ENCODE measurements at places on chromosomes 2 and 18.

DNA sequence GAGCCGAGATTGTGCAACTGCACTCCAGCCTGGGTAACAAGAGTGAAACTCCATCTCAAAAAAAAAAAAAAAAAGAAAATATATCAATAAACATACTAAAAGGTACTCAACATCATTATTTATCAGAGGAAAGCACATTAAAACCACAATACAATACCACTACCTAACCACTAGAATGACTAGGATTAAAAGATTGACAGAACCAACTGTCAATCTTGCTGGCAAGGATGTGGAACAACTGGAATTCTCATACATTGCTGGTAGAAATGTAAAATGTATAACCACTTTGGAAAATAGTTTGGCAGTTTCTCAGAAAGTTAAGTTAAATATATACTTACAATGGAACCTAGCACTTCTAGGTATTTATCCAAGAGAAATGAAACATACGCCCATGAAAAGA lies 88.6 kb downstream of the B3GNT2 start:
- DNase-seq, result no peak

- DNase-seq, result no peak
Observed at GRCh38 chr2:160666154-160667060, 172.8 kb upstream of the RBMS1 start.

DNA sequence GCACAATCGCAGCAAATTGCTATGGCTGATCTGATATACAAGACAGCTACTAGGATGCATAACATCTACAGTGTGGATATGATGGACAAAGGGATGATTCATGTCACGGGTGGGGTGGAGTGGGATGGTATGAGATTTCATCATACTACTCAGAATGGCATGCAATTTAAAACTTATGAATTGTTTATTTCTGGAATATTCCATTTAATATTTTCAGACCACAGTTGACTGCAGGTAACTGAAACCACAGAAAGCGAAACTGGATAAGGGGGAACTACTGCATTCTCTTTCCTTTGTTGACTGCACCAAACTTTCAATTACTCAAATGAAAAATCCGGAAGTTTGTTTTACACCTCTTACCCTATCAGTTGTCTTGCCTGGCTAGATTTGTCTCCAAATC lies 94.4 kb upstream of the NEUROD1 start:
- DNase-seq, result no peak

GRCh38 chr2:184154438-184154837 lies 443.9 kb upstream of the ZNF804A start:
- DNase-seq, result no peak

- DNase-seq, result no peak
Observed at GRCh38 chr2:31965094-31965493, 45.7 kb downstream of the MEMO1 start.

DNA sequence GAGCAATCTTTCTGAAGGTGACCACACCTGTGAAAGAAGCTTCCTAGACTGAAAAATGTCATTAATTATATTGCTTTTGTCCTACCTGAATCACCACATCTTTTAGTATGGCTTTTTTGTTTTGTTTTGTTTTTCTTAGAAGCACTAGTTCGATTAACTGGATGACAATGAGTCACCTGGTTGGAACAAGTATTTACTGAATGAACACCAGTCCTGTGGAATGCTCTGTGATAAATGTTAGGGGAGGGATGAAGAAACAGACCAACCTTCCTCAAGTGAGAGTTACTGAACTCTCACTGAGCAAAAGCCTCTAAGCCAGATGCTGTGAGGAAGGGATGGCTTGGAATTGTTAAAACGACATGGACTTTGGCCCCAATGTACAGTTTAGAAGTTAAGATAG lies 26.8 kb upstream of the DCC start:
- DNase-seq, result no peak

DNA sequence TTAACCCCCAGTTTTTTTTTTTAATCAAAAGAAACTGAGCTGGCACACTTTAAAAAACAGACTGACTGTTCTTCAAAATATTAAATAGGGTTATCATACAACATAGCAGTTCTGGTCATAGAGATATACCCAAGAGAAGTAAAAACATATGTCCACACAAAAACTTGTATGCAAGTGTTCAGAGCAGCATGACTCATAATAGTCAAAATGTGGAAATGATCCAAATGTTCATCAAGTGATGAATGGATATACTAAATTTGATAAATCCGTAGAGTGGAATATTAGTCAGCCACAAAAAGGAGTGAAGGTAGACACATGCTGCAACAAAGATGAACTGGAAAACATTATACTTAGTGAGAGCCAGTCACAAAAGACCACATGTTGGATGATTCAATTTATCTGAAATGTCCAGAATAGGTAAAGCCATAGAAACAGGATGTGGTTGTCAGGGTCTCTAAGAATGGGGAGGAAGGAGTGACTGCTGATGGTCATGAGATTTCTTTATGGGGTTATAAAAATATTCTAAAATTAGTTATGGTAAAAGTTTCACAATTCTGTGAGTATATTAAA lies 5.1 kb downstream of the SMIM21 start:
- DNase-seq, result no peak

- DNase-seq, result peak; percentile 2
Observed at GRCh38 chr2:192195548-192196418, 1.1 kb upstream of the TMEFF2 start.

DNA sequence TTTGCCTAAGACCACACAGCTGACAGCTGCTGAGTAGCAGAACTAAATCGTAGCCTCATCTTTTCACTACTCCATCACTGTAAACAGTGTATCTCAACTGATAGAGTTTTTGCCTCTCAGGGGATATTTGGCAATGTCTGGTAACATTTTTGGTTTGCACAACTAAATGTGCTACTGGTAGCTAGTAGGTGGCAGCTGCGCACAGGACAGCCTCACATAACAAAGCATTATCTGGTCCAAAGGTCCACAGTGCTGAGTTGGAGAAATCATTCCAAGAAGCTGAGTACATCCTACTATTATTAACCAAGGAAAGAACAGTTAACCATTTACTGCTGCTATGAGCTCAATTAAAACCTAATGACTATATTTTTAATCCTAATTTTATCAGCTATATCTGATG lies 6.1 kb upstream of the CCDC102B start:
- no peak for DNase-seq

- DNase-seq, result no peak
Observed at GRCh38 chr18:49721981-49722380, 91.4 kb downstream of the ACAA2 start.

DNA sequence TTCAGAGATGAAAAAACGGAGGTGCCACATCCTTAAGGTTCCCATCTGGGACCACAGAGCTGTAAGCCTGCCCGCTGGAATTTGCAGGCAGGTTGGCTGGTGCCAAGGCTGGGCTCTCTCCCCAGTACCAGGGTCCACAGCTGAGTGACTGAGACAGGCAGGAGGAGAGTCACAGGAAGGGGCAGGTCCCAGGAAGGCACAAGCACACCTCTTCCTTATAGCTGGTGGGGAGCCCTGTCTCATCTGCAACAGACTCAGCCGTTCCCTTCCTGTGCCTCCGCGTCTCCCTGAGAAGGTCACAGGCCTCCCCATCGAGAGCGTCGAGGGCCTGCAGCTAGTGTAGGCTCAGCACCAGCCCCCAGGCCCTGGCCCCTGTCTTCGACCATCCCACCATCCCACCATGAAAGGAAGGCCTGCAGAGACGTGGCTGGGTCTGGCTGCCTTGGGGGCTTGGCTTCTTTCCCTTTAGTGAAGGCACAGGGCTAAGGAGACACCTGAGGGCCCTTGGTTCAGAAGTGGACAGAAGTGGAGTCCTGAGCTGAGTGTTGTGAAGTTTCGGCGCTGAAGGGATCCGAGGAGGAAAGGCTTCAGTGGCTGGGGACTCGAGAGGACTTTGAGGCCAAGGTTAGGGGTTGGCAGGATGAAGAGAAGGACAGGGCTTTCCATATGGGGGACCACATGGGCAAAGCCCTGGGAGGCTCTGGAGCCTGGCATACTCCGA lies 26.8 kb downstream of the GLI2 start:
- DNase-seq, result no peak

GRCh38 chr18:7876354-7877104 lies 309.4 kb downstream of the PTPRM start:
- DNase-seq, result no peak

- DNase-seq, result no peak
Observed at GRCh38 chr2:210268281-210268680, 43.0 kb upstream of the ACADL start.

GRCh38 chr2:113116100-113116958 lies 11.1 kb upstream of the IL1RN start:
- no peak for DNase-seq

Measured in stimulated activated CD4-positive, alpha-beta T cell treated with anti-CD3 and anti-CD28 coated beads, Interleukin-1b, Interleukin-23, amount 100 ng/mL, for 48 hours (primary cell).